ENCODE measurements at places on chromosomes 7 and 10.

DNA sequence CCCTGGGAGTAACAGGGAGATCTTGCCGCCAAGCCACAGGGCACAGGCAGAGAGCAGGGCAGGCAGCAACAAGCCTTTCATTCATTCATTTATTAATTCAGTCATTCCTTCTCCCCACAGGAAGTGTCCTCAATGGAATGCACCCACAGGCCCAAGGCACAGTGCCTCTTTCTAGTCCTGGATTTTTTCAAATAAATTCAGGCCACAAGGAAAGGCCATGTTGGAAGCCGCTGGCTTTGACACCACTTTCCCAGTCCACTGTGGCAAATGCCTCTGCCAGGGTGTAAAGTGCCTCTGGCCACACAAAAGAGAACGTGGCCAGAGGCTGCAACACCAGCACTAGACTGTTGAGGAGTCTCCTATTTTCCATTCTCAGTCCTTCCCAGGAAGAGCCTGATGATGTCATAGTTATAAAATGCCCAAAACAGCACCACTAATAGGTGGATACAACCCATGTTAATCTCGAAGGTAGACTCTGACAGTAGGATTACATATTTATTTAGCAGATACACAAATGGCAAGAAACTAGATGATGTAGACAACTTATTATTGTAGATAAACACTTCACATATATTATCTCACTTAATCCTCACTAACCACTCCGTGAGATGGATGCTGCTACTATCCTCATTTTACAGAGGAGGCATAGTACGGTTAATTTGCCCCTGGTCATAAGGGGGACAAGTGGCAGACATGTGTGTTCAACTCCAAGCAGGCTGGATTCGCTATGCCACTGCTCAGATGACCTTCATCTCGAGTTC is 5.5 kb downstream of the JAZF1 start:
- DNase-seq: no peak

- DNase-seq: no peak
These were observed 21.8 kb downstream of the SLIT1 start for GRCh38 chr10:97163781-97164501.

- peak; percentile 38 for DNase-seq
These were observed 85.6 kb upstream of the KDM7A start for GRCh38 chr7:140262242-140262903.

GRCh38 chr7:54252256-54253035 is 289.7 kb upstream of the VSTM2A start:
- no peak for DNase-seq

DNA sequence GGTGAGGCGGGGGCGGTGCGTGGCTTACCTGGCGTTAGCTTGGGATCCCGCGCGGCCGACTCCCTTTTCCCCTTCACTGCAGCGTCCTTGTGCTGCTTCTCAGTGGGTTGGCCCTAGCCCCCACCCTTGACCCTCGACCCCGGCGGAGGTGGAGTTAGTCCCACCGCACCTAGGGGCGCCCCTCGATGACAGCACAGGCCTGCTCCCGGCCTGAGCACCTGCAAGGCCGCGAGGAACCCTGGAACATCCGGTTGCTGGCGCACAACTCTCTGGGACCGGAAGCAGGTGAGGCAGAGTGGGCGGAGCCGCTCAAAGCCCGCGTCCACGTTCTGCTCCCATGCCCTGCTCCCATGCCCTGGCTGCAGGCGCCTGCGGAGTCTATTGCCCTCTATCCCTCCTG is 266.9 kb downstream of the USP6NL start:
- DNase-seq: peak; percentile 50

DNA sequence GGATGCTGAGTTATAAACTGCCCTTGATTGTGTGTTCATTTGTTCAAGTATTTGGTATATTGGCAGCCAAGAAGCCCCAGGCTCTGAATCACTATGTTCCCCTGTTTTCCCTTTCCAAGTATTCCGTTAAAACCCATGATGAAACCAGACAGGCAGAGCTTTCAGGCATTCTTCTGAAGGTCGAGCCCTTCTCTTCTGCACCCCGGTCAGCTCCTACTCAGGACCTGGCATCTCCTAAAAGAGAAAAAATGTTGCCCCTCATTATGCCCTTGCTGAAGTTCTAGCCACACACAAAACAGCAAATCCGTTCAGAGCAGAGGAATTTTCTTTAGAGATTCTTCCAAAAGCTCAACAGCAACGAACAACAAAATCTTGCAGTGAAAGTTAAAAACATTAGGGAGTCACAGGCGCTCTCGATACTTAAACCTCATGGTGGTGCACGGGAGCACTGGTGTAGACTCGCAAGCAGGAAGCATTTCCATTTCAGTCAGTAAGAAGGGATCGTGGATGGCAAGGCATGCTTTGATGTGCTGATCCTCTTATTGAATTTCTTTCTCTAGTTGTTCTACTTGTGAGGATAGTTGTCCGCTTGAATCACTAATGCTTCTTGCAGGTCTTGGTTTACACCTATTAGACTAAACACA is 264.9 kb downstream of the SKIDA1 start:
- DNase-seq: no peak

DNA sequence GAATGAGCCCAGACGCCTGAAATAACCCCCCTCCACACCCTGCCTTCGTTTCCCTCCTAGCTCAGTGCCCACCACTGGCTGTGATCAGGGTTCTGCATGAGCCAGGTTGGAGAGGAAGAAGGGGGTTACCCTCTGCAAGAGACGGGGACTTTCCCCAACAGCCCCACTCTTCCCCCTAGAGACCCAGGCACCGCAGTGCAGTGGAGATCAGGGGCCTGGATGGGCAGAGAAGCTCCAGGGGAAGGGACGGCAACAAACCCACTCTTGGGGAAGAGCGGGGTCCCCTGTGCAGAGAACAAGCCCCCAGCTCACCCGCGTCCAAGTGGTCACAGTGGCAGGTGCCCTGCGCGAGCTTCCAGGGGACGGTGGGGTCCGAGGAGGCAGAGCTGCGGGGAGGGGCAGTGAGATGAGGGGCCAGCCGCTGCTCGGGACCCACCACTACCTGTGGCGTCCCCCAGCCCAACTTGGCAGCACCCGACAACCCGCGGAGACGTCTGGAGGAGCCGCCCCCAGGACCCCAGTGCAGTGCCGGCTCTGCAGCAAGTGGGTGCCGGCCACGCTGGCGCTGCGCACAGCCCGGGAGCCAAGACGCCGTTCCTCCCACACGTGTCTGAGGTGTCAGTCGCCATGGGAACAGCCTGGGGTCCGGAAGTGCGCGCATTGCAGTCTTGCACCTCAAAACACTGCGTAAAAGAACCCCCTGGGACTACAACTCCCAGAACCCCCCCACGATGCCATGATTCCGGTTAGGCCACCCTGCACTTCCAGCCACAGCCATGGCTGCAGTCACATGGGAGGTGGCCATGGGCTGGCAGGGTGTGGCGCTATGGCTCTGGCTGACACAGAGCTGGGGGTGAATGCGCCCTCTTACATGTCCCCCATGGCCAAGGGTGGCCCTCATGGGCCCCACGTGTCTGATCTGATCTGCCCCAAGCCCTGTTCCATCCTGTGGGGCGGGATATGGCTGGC is 45.8 kb upstream of the WIPI2 start:
- DNase-seq: peak; percentile 76

GRCh38 chr7:11237742-11238141 is 264.1 kb downstream of the PHF14 start:
- DNase-seq: no peak

DNA sequence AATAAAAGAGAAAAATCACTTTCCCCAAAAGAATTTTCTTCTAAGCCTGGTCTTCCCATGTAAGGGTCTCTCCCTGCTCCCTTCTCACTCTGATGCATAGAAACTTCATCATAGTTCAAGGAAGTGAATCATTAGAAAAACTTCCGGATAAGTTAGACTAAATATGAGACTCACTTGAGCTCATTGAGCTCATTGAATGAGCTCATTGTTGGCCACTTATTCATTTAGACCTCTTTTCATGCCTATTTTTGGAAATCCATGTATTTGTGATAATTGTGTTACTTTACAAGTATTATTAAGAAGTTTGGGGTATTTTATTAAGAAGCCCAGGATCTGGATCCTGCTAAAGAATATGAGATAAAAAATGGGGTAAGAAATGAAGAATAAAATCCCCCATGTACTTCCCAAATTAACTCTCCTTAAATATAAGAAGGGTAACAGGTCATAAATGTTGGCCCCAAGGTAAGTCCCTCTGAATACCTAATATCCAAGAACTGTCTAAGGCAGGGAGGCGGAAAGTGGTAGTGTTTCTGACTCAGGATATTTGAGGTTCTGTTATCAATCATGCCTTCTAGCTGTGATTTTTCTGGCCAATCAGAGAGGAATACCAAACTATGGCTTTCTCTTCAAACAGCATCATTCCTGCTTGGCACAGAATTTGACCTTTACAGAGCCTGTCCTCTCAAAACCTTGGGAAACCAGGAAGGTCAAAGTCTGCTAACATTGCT is 236.5 kb upstream of the PTN start:
- DNase-seq: no peak

- DNase-seq: peak; percentile 17
These were observed 3.4 kb downstream of the TNRC18 start for GRCh38 chr7:5420067-5420880.

GRCh38 chr7:141161550-141162535 is 88.0 kb downstream of the TMEM178B start:
- DNase-seq: no peak
